Nephron progenitor cell (in vitro differentiated cells): ENCODE measurements at places on chromosomes 2 and 18.

GRCh38 chr2:11031876-11032275 is 120.1 kb downstream of the KCNF1 start:
- peaks cover 18% of the 10 kb centered on the region for H3K27me3 ChIP-seq
- no peak for DNase-seq
- no peak overlapping the region for H3K27ac ChIP-seq
- H3K4me1 ChIP-seq, result peaks cover 2% of the 10 kb centered on the region
- no peaks in the 10 kb centered on the region for H3K36me3 ChIP-seq
- no peak overlapping the region for H3K4me3 ChIP-seq

DNA sequence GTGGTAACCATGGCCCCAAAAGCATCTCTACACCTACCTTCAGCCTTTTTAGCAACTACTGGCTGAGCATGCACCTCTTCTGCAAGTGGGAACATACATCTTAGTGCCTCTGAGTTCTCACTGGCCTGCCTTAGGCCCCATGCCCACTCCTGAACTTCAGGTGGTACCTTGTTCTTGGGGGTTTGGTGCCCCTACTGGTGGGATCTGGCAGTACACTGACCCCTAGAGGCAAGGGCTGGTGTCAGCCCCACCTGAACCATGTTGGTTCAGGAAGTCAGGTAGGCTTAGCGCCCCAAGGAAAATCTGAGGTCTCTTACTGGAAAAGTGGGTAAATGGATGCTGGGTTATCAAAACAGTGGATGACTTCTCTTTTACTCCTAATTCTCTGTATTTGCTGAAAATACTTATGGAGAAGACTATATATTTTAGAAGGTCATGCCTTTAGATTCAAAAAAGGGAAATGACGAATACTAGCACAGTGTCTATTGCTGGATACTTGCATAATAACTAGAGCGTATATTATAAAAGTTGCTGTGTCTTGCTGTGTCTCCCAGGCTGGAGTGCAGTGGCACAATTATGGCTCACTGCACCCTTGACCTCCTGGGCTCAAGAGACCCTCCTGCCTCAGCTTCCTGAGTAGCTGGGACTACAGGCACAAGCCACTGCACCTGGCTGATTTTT is 84.6 kb downstream of the RAB31 start:
- no peak overlapping the region for H3K4me3 ChIP-seq
- H3K36me3 ChIP-seq, result peaks cover 12% of the 10 kb centered on the region
- H3K4me1 ChIP-seq, result peaks cover 9% of the 10 kb centered on the region
- DNase-seq, result peak; percentile 39

- no peak for DNase-seq
- peaks cover 61% of the 10 kb centered on the region for H3K4me1 ChIP-seq
- H3K4me3 ChIP-seq, result no peak overlapping the region
- peaks cover 92% of the 10 kb centered on the region for H3K36me3 ChIP-seq
- no peaks in the 10 kb centered on the region for H3K27me3 ChIP-seq
Observed at GRCh38 chr2:111134055-111134454, 13.3 kb downstream of the BCL2L11 start.

GRCh38 chr2:36371070-36371874 is 15.7 kb downstream of the CRIM1 start:
- H3K4me1 ChIP-seq, result peaks cover 68% of the 10 kb centered on the region
- H3K27me3 ChIP-seq, result no peaks in the 10 kb centered on the region
- H3K36me3 ChIP-seq, result no peaks in the 10 kb centered on the region
- DNase-seq, result no peak
- no peak overlapping the region for H3K4me3 ChIP-seq

DNA sequence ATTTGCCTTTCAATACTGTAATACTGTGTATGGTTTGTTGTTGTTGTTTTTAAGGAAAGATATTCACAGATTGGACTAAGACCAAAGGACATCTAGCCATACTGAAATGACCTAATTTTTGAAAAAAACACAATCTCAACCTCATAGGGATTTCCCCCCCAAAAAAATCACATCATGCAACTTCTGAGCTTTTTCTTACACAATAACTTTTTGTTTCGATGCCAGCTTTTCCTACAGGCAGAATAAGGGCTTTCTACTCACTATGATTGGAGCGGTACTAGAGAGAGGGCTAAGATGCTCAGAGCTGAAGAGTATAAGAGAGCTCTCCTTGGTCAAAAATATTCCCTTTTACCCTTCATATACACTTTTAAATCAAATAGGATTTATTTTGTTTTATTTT is 32.4 kb upstream of the SLC3A1 start:
- no peaks in the 10 kb centered on the region for H3K36me3 ChIP-seq
- peaks cover 5% of the 10 kb centered on the region for H3K27me3 ChIP-seq
- no peak overlapping the region for H3K4me3 ChIP-seq
- no peak overlapping the region for H3K27ac ChIP-seq

- no peak for DNase-seq
- peak overlapping the region; percentile 73 for H3K27ac ChIP-seq
- H3K4me1 ChIP-seq, result peaks cover 15% of the 10 kb centered on the region
- H3K36me3 ChIP-seq, result peaks cover 2% of the 10 kb centered on the region
- no peaks in the 10 kb centered on the region for H3K27me3 ChIP-seq
Observed at GRCh38 chr18:3048121-3048520, 35.2 kb upstream of the LPIN2 start.

DNA sequence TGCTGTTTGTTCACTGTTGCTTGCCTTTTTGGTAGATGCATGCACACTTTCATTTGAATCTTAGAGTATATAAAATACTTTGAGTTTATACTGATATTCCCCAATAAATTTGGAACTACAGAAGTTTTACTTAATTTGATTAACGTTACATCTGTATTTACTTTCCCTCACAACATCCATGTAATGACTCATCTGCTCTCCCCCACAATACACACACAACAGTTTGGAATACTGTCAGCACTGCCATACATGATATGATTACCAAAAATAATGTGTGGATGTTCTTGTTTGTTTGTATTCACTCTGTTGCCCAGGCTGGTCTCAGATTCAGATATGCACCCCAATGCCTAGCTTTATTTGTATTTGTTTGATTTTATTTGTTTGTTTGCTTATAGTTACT is 144.2 kb downstream of the WDR7 start:
- no peak overlapping the region for H3K4me3 ChIP-seq
- no peak for DNase-seq
- no peaks in the 10 kb centered on the region for H3K36me3 ChIP-seq
- H3K4me1 ChIP-seq, result no peaks in the 10 kb centered on the region

DNA sequence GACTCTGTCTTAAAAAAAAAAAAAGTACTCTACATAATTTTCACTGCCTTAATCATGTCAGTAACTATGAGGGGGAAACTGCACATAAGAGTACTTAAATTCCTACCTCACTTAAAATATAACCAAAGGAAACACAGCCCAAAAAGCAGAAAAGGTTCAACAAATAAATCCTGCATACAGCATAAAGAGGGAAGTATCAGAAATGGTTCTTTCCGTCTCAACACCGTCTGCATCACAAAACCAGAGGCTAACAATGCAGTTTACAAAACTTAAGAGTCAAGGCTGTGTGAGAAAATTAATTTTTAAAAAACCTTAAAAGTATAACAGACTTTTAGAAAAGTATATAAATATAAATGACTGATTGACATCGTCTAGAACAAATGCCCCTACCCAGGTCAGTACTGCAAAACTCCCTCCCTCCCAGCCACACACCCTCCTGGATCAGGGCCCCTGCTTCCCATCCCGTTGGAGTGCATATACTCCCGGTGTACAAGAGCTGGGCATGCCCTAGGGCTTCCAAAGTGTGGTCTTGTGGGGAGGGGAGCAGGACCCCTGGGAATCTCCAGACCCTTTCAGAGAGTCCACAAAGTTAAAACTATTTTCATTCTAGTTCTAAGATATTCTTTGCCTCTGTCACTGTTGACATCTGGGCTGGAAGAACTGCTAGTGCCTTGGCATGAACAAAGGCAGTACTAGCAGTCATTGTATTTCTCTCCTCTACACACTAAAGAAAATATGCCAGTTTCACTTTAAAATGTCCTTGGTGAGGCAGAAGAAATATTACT is 67.0 kb upstream of the SERTAD2 start:
- H3K27me3 ChIP-seq, result no peaks in the 10 kb centered on the region
- no peak for DNase-seq
- H3K27ac ChIP-seq, result peak overlapping the region; percentile 32
- peaks cover 24% of the 10 kb centered on the region for H3K4me1 ChIP-seq
- no peak overlapping the region for H3K4me3 ChIP-seq
- no peaks in the 10 kb centered on the region for H3K36me3 ChIP-seq

DNA sequence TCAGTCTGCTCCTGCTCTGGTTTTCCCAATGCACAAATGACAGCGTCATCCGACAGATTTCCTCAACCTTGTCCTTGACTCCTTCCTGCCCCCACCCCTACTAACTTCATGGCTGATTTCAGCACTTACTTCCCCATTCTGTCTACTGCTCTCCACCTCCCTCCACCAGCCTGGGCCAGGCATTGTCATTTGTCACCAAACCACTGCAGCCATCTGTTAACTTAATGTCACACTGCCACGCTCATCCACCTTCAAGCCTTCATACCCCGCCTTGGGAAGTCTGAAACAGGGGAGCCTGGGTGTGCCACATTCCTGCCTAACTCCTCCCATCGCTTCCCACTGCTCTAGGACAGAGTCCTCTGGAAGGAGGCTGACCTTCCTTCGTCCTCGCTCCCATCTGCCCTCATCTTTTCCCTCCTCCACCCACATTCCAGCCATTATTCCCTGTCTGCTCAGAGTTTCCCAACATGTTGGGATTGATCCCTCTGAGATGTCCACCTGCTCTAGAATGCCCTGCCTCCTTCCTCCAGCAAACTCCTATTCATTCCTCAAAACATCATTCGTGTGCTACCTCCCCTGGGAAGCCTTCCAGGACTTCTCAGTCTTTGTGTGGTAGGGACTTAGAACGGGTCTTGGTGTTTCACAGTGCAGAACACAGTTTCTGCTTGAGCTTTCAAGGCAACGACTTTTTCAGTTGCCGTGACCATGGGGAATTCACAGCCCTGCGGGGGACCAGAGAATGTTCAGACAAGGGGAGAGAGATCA is 42.2 kb upstream of the SMAD7 start:
- DNase-seq, result no peak
- peaks cover 12% of the 10 kb centered on the region for H3K27me3 ChIP-seq
- H3K27ac ChIP-seq, result peak overlapping the region; percentile 19
- peaks cover 82% of the 10 kb centered on the region for H3K4me1 ChIP-seq
- H3K4me3 ChIP-seq, result peak overlapping the region; percentile 0

GRCh38 chr2:199716807-199717586 is 134.0 kb downstream of the FTCDNL1 start:
- peaks cover 8% of the 10 kb centered on the region for H3K36me3 ChIP-seq
- H3K27me3 ChIP-seq, result no peaks in the 10 kb centered on the region
- peaks cover 29% of the 10 kb centered on the region for H3K4me1 ChIP-seq

- no peak for DNase-seq
- peaks cover 7% of the 10 kb centered on the region for H3K27me3 ChIP-seq
- no peak overlapping the region for H3K4me3 ChIP-seq
Observed at GRCh38 chr18:50836521-50836957, 16.7 kb upstream of the MRO start.

DNA sequence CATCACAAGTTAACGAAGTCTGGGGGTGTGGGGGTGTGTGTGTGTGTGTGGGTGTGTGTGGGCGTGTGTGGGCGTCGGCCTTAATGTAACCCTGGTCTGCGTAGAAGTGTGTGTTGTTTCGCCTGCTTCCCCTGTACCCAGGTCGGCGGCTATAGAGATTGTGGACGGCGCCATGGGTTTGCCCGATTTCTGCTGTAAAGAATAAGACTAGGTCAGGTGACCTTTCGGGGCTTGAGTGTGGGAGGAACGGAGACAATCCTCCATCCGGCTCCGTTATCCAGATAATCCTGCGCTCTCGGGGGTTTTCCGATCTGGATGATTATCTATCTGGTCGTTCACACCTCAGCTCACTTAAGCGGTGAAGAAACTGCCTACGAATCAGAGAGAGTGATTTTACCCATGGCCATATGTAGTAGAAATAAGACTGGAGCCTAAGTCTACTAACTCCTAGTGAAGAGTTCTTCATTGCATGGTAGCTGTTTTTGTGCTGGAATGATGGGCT is 543 bp downstream of the HADHB start:
- no peak for DNase-seq
- H3K4me1 ChIP-seq, result peaks cover 41% of the 10 kb centered on the region
- H3K27me3 ChIP-seq, result peaks cover 8% of the 10 kb centered on the region
- H3K4me3 ChIP-seq, result peak overlapping the region; percentile 99

GRCh38 chr2:124319577-124319976 is 294.5 kb downstream of the CNTNAP5 start:
- no peak overlapping the region for H3K4me3 ChIP-seq
- H3K27ac ChIP-seq, result no peak overlapping the region
- no peaks in the 10 kb centered on the region for H3K27me3 ChIP-seq
- H3K4me1 ChIP-seq, result peaks cover 9% of the 10 kb centered on the region

- peak overlapping the region; percentile 34 for H3K27ac ChIP-seq
- no peaks in the 10 kb centered on the region for H3K36me3 ChIP-seq
- H3K27me3 ChIP-seq, result peaks cover 6% of the 10 kb centered on the region
- no peak for DNase-seq
- no peak overlapping the region for H3K4me3 ChIP-seq
Observed at GRCh38 chr18:28432339-28432738, 255.4 kb upstream of the CDH2 start.

DNA sequence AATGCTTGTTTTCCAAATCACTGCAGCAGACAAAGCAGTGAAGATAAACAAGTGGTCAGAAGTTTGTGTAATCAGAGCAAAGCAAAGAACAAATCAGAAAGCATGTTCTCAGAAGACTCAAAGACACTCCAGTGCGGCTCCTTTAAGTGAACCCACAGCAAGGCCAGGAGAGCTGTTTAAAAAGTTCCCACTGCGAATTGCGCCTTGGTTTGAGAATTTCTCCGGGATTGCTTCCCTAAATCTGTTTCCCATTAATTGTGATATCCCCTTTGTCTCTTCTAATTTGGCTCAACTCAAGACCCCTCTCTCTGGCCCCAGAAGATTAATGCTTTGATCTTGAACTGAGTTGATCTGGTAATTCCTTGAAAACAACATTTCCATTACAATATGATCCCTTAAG is 122.4 kb upstream of the BCL2L11 start:
- DNase-seq, result no peak
- H3K4me1 ChIP-seq, result no peaks in the 10 kb centered on the region
- no peaks in the 10 kb centered on the region for H3K36me3 ChIP-seq
- peaks cover 7% of the 10 kb centered on the region for H3K27me3 ChIP-seq

DNA sequence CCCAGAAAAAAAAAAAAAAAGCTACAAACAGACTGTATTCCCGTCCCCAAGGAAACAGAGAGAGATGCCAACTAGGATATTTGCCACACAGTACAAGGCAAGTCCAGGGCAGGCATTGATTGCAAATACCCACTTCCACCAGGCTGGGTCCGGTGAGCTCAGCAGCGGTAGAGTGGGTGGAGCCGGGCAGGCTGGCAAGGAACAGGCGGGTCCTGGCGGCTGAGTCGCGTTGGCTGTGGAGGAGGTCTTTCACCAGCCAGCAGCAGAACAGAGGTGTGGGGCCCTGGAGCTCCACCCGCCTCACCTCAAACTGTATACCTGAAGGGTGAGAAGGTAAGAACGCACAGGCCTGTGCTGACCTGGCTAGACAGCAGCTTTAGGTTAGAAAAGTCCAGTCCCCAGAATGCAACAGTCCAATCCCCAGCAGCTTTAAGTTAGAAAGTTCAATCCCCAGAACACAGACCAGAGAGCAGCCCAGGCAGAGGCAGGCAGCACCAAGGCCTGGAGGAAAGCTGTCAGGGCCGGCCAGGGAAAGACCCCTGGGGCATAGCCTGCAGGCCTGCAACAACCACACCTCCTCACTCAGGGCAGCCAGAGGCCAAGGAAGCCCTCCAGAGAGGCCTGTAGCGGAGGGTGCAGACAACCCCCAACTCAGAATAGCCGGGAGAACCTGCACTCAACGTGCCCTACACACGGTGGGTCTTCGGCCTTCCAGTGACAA is 21.9 kb upstream of the MTERF4 start:
- DNase-seq, result no peak
- no peaks in the 10 kb centered on the region for H3K4me1 ChIP-seq
- no peak overlapping the region for H3K27ac ChIP-seq
- no peak overlapping the region for H3K4me3 ChIP-seq
